ENCODE measurements at places on chromosomes 13 and 19.
A peak's percentile ranks its signal among the peaks of the same experiment; 100 is the strongest.

- DNase-seq = no peak
These were observed 6.7 kb downstream of the AKAP8 start for GRCh38 chr19:15372891-15373301.

DNA sequence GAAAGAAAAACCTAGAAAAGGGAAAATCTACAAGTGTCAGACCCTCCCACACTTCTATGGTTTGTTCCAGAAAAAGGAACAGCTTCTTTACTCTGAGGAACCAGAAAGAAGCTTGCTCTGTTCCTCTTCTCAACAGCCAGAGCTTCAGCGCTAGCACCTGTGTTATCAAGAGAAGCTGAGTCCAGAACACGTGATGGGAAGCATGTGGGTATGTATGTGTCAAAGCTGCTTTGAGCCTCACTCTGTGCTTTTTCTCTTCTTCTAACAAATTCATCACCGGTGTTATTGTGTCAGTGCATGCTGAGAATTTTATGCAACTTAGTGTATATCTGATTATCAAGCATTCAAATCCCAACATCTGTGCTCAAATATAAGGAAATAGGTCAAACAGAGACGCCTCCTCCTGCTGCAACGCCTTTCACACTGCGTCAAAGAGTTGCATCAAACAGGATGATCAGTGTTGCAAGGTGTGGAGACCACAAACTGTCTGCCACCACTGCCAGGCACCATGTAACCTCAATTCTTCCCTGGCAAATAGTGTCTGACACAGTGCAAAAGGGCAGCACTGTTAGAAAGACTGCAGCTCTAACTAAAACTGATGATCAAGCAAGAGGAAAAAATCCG is 83.9 kb downstream of the LRRC63 start:
- peak; percentile 46 for DNase-seq

DNA sequence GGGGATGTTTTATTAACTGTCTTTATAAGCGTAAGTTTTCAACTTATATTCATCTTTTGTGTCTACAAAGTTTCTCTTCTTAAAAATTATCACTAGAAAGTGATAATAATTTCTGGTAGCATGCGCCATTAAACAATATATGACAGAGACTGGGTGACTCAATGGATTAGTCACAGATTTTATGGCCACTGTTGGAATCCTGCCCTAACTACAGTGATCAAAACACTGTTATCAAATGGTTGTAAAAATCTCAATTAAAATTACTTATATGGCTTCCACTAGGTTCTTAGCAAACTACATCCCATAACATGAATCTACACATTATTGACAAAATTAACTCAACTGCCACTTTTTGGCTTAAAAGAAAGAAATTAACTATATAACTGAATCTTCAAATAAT is 350.0 kb downstream of the DACH1 start:
- DNase-seq = no peak

GRCh38 chr19:38917516-38917915 is 5.5 kb upstream of the CCER2 start:
- no peak for DNase-seq

DNA sequence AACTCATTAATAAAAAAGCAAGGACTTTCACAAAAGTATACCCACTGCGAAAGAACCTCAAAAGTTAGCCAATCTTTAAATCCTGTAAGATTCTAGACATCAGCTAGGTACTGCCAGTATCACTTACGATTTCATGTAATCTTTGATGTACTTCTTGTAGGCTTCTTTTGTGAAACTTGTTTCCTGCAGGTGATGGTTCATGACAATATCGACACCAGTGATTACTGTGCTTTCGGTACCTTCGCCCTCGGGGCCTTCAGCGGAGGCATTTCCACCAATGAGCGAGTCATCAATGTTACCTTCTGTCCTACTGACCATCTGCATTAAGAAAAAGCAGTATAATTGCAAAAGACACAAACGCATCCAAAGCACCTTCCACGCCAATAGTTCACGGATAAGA is 1.1 kb downstream of the TPT1 start:
- no peak for DNase-seq

GRCh38 chr19:49492573-49493405 is 3.4 kb upstream of the RPS11 start:
- DNase-seq = peak; percentile 54

- DNase-seq = no peak
These were observed 6.8 kb downstream of the CELF5 start for GRCh38 chr19:3231288-3231687.

- no peak for DNase-seq
These were observed 38.0 kb downstream of the TBC1D4 start for GRCh38 chr13:75444016-75444415.

DNA sequence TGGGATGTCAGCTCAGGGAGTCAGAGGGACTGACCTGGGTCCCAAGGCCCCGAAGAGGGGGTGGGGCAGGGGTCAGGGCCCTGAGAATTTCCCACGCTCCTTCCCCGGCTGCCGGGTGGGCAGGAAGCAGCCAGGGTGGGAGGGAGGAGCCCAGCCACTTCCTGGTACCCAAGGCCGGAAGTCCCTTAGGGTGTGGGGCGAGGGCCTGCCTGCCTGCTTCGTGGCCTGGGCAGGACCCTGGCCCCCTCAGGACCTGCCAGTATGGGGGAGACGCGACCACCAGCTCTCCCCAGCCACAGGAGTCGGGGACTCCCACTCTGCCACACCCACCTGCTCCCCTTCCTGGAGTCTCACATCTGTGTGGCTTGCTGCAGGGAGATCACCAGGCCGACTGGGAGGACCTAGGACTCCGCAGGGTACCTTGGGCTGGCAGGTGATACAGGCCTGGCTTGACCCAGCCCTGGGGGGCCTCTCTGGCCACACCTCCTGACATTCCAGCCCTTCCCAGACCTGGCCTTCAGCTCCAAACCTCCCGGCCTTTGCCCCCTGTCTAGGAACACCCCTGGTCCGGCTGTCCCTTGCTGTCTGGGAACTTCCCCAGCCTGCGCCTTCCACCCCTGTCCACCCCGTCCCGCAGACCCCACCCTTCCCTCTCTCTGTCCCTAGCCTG is 9.8 kb upstream of the CIRBP start:
- peak; percentile 81 for DNase-seq

GRCh38 chr19:45276284-45276687 is 25.2 kb downstream of the MARK4 start:
- no peak for DNase-seq

- no peak for DNase-seq
These were observed 20.7 kb downstream of the MARK4 start for GRCh38 chr19:45271735-45272108.

DNA sequence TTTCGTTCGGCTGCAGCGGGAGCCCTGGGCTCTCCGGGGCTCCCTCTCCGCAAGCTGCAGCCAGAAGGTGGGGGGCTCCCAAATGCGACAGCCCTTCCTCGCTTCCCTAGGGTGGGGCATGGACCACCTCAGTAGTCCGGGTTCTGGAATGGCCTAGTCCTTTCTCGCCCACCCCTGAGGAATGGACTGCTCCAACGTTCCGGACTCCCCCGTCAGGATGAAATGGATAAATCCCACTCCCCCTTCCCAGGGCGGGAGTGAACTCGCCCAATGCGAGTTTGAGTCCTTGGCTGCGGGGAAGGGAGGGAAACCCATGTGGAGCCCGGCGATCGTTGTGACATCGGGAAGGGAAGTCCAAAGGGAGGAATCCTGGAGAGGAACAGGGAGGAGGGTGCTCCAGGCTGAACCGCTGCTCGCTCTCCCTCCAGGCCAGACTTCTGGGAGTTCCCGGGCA is 5.5 kb downstream of the HRC start:
- no peak for DNase-seq

DNA sequence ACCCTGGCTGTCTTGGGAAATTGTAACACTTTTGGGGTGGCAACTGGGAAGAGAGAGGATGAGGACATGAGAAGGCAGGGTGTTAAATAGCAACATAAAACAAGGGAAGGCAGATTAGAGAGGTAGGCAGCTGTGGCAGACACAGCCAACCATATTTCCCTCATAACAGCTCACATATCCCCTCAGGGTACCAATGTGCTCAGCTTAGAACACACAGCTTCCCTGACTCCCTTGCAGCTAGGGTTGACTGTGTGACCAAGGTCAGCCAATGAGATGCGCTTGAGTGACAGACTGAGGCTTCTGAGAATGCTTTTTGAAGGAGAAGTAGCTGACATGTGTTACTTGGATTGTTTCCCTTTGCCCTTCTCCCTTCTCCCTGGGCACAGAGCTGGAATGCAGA is 28.8 kb upstream of the SPATA13 start:
- DNase-seq = no peak

- no peak for DNase-seq
These were observed 107.0 kb downstream of the PCDH9 start for GRCh38 chr13:67123165-67123564.

- no peak for DNase-seq
These were observed 1569.7 kb upstream of the SLC10A2 start for GRCh38 chr13:104635879-104636278.
